Kidney epithelial cell (primary cell): ENCODE measurements at places on chromosomes 6 and 20. TPM values are rescaled to one million over a fixed set of nuclear protein-coding genes. Genes with fewer than 3 reads are reported as not detected.

Gene SMIM26
- 122 and 178 TPM in 2 replicates for total RNA-seq

Gene PI16
- total RNA-seq, result not detected in 2 replicates

Gene TBC1D32
- 4.1 and 9.8 TPM in 2 replicates for total RNA-seq

Gene CTAGE9
- not detected in 2 replicates for total RNA-seq

Gene BNIP5
- total RNA-seq, result 0.07 TPM in 1 of 2 replicates, not detected in the other

Gene PRICKLE4
- not detected in 2 replicates for total RNA-seq

Gene CCM2L
- total RNA-seq, result not detected in 2 replicates

Gene TFAP2B
- 0.14 and 0.42 TPM in 2 replicates for total RNA-seq

Gene RSPH4A
- 0.42 and 0.62 TPM in 2 replicates for total RNA-seq

Gene TPX2
- total RNA-seq, result 16.0 and 16.1 TPM in 2 replicates

Gene PIM1
- total RNA-seq, result 18.2 and 19.5 TPM in 2 replicates

GRCh38 chr6:41366150-41366549 lies 30.7 kb downstream of the NCR2 start:
- DNase-seq, result no peak

DNA sequence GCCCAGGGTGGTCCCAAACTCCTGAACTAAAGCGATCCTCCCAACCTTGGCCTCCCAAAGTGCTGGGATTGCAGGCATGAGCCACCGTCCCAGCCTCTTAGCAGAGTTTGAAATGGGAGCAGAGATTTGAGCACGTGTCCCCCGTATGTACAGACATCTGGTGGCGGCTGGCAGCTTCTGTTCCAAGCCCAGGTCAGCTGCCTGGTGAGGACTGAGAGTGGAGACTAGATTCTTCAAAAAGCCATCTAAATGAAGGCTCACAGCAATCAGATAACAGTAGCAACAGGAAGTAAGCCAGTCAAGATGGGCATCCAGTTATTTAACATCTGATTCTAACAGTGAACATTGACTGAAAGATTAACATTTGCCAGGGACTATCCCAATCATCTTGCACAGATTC lies 128.1 kb upstream of the AKAP12 start:
- DNase-seq, result no peak

DNA sequence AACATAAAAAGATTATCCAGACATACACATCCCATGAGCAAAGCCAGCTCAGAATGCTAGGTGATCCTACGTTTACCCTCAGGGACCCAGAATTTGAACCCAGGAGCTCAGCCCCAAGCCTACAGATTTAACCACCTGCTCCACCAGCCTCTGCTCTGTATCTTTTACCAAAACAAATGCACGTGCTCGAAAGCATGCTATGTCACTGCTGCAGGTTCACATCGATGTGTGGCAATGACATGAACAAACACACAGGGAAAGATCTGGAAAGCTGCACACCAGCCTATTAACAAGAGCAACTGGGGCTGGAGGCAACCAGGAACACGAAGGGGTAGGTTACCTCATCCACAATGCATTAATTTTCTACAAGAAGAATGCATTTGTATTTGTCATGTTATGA lies 32.1 kb downstream of the PREX1 start:
- DNase-seq, result no peak

- no peak for DNase-seq
These were observed 55.6 kb downstream of the MYB start for GRCh38 chr6:135236732-135237131.

GRCh38 chr6:146881228-146882181 lies 282.7 kb downstream of the ADGB start:
- DNase-seq, result no peak

DNA sequence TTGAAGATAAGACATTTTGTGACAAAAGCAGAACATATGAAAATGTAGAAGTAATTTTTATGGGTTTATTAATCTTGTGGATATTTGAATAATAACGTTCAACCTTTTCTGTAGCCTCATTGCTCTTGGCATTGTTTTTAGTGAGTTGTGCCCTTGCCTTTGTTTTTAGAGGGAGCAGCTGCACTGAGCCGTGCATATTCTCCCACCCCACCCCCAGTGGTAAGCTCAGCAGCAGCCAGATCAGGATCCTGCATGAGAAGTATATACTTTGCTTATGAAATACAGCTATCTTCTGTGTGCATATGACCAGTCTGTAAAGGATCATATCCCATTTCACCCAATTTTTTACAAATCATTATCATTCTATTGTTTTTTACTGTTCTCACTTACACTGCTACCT lies 184.2 kb downstream of the COL9A1 start:
- no peak for DNase-seq

DNA sequence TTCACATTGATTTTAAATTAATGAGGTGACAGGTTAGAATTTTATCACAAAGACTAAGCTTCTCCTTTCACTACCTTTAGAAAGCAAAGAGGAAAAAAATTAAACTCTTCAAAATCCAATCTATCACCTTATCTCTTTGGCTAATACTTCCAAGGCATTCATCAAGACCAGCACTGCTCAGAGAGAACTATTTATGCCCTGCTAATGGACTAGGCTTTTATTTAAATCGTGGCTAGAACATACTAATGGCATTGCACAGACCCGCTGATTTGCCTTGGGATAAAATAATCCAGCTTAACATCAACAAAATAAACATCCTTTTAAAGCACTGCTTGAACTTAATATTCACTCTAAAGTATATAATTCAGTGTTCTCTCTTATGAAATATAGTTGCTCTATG lies 880.4 kb downstream of the HACE1 start:
- DNase-seq, result no peak

- peak; percentile 21 for DNase-seq
These were observed 112.0 kb upstream of the PDE10A start for GRCh38 chr6:165774903-165775601.

DNA sequence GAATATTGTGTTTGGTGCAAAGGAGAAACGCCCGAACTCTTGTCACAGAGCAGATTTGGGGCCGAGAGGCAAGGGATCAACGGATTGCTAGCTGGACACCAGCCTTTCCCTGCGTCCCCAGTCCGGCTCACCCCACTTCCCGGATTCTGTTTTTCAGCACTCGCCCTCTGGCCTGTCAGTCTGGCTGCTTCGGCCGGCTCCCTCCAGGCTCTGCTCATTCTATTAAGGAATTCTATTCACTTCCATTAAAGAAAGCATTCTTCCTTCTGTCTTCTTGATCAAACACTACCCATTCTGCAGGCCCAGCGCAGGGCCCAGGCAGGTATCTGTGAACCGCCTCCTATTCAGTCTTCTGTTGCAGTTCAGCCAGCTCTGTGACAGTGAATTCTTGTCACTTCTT lies 91.7 kb downstream of the RNF182 start:
- no peak for DNase-seq

DNA sequence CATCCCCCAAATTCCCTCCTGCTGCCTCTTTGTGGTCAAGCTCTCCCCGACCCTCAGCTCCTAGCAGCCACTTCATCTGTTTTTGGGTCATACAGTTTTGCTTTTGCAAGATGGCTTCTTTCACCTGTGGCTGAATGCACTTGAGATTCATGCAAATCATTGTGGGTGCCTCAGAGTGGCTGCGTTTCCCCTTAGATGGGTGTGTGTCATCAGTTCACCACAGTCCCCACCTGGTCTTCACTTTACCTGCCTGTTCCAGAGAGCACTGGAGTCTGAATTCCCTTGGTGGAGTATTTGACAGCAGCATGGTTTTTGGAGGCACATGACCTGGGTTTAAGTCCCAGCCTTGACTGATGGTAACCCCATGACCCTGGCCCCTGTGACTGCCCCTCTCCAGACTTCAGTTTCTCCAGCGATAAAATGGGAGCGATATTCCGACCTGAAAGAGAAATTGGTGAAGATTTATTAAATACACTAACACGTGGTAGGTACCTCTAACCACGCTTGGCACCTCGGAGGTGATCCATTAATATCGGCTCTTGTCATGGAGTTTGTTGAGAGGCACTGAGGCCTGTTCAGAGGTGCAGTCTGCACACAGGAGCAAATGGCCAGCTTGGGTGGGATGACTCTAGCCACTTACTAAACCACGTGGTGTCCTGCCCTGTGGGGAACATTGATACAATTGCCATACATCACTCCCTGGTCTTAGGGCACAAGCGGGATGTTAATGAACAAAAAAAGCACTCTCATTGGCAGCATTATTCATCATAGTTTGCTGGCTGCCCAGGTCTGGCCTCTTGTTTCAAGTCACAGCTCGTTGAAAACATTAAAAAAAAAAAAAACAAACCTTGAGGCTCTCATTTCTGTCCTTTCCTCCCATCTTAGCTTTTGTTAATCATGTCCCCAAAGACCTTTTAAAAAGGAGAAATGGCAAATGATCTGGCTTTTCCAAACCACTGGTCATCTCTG lies 167.2 kb upstream of the KCNG1 start:
- no peak for DNase-seq

DNA sequence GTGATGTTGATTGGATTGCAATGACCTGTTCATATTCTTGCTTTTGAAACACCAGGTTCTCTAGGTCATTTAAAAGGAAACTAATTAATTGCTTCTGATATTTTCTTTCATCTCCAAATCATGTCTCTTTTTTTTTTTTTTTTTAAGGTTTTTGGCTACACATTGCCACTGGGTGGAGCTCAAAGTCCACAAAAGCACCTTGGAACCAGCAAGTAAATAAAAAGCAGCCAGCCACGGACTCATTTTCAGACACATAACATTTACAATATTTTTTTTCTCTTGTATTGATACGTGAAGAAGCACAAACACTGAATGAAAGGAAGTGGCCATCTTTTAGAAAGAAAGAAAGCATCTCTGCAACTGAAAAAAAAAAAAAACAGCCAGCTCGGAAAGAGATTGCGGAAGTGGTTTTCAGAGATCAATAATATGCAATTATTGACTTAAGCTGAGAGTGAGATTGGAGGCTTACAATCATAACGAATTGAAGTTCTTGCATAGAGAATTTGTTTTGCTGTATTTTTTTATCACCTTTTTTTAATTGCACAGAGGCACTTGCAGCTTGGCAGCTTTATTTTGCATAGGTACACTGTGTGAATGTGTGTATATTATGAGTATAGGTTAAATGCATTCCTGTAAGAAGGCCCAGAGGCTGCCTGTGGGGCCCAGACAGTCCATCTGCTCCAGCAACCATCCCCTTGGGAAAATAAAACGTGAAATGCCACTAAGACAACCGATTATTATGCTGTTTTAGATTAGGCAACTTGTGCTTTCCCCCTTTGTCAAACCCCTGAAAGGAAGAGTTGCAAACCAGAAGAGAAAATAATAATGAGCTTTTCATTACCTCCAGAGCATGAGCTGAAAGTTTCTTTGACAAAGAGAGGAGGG lies 28.2 kb downstream of the CGA start:
- peak; percentile 14 for DNase-seq

GRCh38 chr20:1429143-1429728 lies 36.4 kb upstream of the FKBP1A start:
- DNase-seq, result no peak

DNA sequence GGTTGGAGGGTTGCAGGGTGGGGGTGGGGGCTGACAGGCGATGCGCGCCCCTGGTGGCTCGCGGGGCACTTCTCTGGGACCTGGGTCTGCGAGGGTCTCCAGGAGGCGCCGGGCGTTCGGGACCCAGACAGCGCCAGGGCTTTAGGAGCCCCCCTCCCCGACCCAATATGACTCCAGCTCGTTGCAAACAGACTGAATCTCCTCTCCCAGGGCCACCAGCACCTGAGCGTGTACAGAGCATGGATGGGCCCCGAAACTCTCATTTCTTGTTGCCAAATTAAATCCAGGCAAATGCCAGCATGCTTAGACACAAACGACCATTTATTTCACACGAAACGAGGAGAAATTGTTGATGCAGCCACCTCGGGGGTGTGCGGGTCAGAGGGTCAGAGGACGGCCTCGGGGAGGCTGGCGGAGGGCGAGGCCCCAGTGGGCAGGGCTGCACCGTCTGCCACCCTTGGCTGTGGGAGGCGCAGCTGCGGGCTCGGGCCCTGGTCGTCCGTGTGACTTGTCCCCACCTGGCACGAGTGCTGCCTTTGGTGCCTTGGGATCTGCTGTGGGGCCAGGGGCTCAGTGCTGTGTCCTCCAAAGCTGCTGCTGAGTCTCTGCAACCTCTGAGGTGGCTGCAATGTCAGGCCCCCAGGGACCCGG lies 20.9 kb upstream of the GATA5 start:
- no peak for DNase-seq

- DNase-seq, result no peak
These were observed 101.8 kb downstream of the CEP57L1 start for GRCh38 chr6:109197061-109197460.

DNA sequence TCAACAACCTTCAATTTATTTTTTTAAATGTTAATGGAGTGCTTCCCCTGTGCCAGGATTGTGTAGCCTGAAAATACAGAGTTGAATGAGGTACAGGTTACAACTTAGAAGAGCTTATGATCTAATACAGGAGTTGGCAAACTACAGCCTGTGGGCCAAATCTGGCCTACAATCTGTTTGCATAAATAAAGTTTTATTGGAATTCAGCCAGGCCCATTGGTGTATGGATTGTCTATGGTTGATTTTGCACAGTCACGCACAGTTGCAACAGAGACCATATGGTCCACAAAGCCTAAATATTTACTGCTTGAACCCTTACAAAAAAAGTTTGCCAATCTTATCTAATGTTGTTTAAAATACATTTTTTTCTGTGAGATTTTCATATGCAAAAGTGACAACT lies 177.3 kb upstream of the CCN2 start:
- DNase-seq, result no peak

- DNase-seq, result no peak
These were observed 971 bp downstream of the RBCK1 start for GRCh38 chr20:408843-409696.

GRCh38 chr6:54206510-54206909 lies 95.3 kb downstream of the MLIP start:
- no peak for DNase-seq

- no peak for DNase-seq
These were observed 1.6 kb downstream of the TMEM244 start for GRCh38 chr6:129859524-129859923.

DNA sequence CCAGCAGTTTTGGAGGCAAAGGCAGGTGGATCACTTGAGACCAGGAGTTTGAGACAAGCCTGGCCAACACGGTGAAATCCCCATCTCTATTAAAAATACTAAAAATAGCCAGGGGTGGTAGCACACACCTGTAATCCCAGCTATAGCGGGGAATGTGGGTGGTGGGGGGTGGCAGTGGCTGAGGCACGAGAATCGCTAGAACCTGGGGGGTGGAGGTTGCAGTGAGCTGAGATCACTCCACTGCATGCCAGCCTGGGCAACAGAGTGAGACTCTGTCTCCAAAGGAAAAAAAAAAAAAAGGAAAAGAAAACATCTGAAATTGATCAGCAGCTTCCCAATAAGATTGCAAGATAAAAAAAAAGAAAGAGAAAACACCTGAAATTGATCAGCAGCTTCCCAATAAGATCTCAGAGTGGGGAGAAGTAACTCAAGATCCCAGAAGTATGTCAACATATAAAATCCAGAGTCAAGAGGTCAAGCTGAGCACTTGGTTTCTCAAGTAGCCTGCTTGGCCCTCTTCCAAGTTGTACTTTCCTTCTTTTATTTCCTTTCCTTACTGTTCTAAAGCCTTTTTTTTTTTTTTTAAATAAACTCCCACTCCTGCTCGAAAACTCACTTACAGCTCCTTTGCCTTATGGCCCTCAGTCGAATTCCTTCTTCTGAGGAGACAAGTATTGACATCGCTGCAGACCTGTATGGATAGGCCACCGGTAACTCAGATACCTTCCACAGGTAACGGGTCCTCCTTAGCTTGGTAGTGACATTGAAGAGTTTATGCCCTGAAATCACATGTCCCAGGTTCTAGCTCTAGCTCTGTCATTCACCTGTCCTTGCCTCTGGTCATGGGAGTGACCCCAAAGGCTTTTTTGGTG lies 368.5 kb upstream of the SYNCRIP start:
- no peak for DNase-seq

- no peak for DNase-seq
These were observed 5.3 kb downstream of the KCNB1 start for GRCh38 chr20:49477200-49477599.
